NCI-H1417 (cell line): ENCODE measurements at places on chromosomes 13 and 19.

DNA sequence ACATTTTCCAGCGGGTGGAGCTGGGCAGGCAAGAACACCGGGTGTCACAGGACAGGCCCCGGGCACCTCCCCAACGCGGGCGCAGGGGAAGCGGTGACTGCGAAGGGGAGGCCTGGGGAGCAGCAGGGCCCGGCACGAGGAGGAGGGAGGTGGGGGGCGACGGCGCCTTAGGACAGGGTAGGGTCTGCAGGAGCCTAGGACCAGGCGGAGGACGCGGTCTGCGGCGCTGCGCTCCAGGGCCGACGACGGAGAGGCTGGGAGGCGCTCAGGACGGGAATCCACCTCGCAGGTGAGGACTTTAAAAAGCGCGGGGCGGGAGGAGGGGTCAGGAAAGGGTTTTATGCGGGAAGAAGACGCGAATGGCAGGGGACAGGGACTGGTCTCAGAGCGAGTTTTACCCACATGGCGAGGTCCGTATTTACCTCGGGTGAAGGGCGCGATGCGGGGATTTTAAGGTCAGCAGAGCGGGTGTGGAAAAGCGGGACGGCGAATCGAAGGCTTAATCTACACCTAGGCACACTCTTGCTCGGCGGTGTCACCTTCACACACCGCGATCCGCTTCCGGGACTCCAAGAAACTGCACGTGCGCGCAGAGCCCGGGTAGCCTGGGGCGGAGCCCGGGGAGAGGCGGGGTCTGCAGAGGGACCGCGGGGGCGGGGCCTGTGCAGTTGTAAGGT lies 13.5 kb downstream of the ERVV-2 start:
- peak; percentile 27 for DNase-seq

- DNase-seq = no peak
Measured at GRCh38 chr19:32406161-32407003, 812 bp downstream of the DPY19L3 start.

DNA sequence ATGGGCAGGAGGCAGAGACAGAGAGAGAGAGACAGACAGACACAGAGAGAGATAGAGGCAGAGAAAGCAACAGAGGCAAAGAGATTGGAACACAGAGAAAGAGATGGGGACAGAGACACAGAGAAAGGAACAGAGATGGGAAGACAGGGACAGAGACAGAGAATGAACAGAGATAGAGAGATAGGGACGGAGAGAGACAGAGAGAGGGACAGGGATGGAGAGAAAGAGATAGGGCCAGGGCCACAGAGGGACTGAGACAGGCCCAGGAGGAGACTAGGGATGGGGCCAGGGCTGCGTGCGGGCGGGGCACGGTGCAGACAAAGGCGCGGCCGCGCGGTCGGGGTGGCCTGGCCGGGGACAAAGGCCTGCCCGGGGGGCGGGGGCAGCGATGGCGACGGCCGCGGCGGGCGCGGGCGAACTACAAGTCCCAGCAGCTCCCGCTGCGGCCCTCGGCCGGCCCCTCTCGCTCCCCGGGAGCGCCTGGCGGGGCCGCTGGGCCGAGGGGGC lies at the start of gene ZNF358:
Gene ZNF358 (plus strand): TSS at position 459 of the 507 bp plus-strand sequence. CDS start 3,140 bp downstream, outside the sequence.
- peak; percentile 30 for DNase-seq

GRCh38 chr19:41944336-41944735 lies 14.8 kb downstream of the RABAC1 start:
- no peak for DNase-seq

DNA sequence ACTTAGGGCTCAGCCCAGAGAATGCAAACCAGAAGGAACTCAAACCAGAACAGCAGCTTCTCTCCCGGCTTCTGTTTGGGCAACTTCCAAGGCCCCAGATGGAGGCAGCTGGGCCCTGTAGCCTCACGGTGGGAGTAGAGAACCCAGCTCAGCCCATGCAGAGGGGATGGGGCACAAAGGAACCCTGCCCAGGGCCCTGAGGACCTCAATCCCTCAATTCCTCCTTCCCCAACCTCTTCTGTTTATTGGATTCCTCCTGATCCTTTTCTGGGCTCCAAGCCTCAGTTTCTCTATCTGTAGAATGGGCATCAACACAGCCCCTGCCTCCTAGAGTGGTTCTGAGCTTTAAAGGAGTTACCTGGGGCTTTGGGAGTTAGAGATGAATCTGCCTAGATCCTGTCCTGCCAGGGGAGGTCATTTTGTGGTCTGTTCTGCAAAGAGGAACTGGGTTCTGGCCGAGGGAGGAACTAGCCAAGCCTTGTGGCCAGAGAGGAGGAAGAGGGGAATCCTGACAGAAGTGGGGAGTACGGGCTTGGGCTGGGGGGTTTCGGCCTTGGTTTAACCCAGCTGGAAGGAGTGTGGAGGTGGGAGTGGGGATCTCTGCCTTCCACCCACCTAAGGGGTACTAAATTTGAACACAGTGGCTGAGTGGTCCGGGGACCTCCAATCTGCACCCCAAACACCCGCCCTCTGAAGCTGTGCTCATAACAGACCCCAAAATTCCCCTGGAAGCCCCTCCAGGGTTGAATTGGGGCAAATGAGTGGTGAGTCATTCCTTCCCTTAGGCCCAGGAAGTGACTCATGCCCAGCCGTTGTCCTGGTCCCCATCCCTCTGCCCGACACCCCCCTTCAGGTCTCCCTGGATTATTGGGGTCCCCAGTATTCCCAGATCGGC lies 2.7 kb downstream of the ADGRE5 start:
- no peak for DNase-seq

DNA sequence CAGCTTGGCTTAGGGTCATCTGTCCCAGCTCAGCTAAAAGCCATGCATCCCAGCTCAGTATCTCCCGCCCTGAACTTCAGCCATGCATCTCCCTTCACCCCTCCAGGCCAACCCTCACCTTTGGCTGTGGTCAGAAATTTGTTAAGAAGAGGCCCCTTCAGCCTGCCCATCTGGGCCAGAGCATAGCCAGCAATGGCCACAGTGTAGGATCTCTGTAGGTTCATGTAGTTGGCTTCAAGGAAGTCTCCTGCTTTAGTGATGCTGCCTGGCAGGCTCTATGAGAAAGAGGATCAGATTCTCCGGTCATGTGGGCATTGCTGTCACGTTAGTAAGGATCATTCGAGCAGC lies 16.6 kb upstream of the TNFSF14 start:
- DNase-seq = no peak

DNA sequence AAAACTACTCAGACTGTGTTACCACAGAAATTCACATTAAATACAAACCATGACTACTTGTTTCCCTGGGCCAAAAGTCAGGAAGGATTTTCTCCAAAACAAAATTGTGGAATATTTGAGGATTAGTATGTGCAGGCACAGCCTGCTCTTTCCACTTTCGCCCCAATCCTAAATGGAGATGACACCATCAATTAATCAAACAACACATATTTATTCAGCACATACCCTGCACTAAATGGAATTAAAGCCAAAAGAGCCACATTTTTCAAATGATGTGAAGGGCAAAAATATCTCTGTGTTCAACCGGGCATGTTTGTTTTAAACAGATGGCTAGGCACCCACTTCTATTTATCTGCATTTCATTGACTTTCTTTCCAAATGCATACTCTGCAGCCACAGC lies 523.1 kb downstream of the DCT start:
- no peak for DNase-seq

GRCh38 chr13:28001049-28001448 lies 12.6 kb upstream of the URAD start:
- no peak for DNase-seq
